Mesendoderm (in vitro differentiated cells): ENCODE measurements at places on chromosomes 2 and 18.
A peak's percentile ranks its signal among the peaks of the same experiment; 100 is the strongest.

DNA sequence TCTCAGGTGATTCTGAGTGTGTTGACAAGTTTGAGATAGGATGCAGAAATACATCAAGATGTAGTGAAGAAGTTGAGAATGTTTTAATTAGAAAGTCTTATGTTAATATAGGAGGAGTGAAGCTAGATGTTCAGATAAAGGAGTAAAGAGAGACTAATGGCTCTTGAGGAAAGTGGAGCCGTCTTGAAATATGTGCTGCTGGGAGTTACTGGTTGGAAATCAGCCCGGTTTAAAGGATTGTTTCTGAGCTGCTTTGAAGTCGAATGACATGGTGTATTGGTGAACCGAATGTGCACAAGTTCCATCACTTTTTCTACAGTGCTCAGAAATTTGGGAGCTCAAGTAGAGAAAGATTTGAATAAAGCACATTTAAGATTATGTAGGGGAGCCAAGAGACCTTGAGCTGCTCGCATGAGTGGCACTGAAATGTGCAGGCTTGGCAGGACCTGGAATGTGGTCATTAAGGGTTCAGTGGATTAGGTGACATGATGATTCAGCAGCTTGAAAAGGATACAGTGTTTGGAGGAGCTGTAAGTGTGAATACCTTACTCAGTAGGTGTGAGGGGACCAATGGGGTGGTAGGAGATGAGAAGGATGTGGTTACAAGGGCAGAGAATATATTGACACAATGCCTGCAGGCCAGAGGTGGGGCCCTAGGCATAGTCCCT lies 68.6 kb downstream of the CAB39 start:
- peak; percentile 92 for DNase-seq

GRCh38 chr2:15940661-15941480 lies 521 bp downstream of the MYCN start:
- DNase-seq = peak; percentile 83

DNA sequence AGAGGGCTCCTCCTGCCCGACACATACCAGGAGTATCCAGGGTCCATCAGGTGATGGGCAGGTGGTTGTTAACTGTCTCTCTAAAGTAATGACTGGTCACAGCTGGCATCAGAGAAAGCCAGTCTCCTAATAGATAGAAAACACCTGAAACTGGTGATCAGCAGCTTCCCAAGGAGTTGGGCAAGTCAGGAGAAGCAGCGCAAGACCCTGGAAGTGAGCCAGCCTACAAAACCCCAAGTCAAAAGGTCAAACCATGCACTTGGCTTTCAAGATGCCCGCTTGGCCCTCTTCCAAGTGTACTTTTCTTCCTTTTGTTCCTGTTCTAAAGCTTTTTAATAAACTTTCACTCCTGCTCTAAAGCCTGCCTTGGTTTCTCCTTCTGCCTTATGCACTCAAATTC lies 815.2 kb downstream of the DCDC2C start:
- no peak for DNase-seq

- DNase-seq = no peak
Observed at GRCh38 chr2:33202641-33203522, 256.1 kb downstream of the LTBP1 start.

DNA sequence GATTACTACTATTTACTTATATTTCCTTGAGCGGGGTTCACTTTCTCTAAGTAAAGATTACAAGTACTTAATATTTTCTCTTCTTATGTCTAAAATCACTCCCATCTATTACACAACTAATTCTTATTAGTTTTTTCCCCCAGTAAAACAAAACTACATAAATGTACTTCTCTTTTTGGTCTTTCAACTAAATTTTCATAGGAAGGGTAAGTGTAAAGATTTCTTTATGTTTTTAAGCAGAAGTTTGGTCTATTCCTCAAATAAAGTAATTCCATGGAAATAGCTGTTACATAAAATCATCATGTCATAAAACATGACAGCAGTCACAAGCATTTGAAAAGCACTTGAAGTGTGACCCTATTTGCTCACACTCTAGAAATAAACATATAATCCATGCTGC lies 249.0 kb downstream of the ZEB2 start:
- no peak for DNase-seq

GRCh38 chr2:239826376-239826775 lies 198.8 kb downstream of the NDUFA10 start:
- no peak for DNase-seq

- no peak for DNase-seq
Observed at GRCh38 chr2:173854840-173855239, 110.3 kb downstream of the SP3 start.

DNA sequence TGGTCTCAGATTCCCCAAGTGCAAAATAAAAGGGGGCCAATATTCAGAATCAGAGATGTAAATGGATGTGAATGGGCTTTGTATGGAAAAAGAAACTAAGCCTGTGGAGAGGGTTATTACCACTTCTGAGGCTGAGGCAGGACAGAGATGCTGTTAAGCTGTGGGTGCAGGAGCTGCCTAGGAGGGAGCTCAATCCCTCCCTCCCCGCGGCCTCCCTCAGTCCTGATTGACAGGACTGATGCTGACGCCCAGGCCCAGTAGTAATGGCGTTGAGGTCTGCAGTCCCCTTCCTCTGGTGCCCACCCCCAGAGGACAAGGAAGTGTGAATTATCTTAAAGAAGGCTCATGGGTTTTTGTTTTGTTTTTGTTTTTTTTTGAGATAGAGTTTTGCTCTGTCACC lies 40.4 kb downstream of the PSD4 start:
- DNase-seq = no peak

DNA sequence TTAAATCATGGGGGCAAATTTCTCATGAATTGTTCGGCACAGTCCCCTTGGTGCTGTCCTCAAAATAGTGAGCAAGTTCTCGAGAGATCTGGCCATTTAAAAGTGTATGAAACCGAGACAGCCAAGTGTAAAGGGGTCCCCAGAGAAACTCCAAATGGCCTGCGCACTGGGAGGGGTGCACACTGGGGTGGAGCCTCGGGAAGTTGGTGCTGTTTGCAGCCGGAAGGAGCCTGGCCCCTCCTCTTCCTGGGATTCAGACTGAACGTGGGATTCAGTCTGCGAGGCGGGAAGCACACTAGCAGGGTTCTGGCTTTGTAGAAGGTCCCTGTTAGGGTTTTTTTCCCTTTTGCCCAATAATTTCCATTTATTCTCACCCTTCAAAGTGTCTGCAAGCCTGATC lies 48.8 kb downstream of the RABL2A start:
- no peak for DNase-seq

- DNase-seq = no peak
Observed at GRCh38 chr2:16661936-16662839, 3.4 kb downstream of the CYRIA start.

DNA sequence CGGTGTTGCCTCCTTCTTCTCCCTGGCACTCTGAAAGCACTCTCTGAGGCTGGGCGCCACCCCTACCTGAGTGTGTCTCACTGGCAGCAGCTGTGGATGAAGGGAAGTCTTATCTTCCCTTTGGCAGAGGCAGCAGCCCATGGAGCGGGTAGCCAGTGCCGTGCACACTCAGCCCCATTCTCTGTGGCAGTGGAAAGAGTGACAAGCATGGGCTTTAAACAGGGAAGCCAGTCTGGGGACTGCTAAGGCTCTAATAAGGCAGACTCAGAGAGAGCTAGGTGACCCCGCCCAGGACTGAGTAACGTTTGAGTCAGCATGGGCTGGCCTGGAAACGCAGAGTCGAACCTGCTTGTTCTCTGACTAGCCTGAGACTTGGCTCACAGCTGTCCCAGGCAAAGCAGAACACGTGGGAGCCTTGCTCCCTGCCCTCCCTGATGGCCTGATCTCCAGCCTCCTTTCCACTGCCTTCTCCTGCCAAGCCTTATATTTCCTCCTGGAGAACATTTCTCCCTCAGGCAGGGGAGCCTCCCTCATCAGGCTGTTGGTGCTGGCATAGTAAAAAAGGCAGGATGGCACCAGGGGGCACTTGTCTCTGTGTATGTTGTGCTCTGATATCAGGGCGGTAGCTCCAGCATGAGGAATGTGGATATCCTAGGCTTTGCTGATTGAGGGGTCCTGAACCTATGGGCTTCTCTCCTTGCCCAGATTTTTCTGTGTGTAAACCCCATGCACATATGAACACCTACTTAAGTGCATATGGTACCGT lies 93.9 kb upstream of the LGALSL start:
- DNase-seq = peak; percentile 59

DNA sequence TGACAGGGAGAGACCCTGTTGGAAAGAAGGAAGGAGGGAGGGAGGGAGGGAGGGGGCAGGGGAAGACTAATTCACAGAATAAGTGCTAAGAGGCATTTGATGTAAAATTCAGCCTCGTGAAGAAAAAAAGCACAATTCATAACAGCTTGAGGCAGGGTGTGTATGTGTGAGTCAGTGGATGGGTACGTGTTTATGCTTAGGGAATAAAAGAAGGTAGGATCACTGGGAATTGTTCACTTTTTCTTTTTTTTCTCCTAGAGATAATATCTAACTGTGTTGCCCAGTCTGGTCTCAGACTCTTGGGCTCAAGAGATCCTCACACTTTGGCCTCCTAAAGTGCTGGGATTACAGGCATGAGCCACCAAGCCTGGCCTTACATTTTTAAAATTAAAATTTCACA lies 39.2 kb downstream of the WDR33 start:
- DNase-seq = no peak

DNA sequence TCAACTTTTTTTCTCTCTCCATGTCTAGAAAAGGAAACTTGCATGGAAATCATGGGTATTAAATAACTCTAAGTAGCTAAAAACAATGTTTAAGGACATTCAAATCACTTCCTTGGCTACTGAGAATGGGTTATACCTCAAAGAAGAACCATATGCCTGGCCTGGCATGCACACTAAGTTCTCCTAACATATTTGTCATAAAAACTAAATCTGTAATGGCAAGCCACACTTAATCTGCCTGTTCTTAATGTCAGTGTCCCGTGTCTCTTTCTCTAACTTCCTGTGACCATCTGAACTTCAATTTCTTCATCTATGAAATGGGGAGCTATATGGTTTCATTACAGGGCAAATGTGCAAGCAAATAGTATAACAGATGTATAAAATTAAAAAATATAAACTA lies 11.1 kb downstream of the PDE1A start:
- DNase-seq = no peak

- DNase-seq = no peak
Observed at GRCh38 chr2:227860221-227860641, 11.2 kb upstream of the DAW1 start.

- DNase-seq = no peak
Observed at GRCh38 chr18:27278131-27278530, 93.0 kb upstream of the CHST9 start.
